ENCODE measurements at places on chromosomes 6 and 20. TPM values are rescaled to one million over a fixed set of nuclear protein-coding genes. Genes with fewer than 3 reads are reported as not detected.

- no peaks in the 10 kb centered on the region for H3K36me3 ChIP-seq
- no peak for DNase-seq
- H3K4me3 ChIP-seq = no peak overlapping the region
- H3K4me1 ChIP-seq = no peaks in the 10 kb centered on the region
Measured at GRCh38 chr6:52049252-52050050, 38.0 kb downstream of the PKHD1 start.

DNA sequence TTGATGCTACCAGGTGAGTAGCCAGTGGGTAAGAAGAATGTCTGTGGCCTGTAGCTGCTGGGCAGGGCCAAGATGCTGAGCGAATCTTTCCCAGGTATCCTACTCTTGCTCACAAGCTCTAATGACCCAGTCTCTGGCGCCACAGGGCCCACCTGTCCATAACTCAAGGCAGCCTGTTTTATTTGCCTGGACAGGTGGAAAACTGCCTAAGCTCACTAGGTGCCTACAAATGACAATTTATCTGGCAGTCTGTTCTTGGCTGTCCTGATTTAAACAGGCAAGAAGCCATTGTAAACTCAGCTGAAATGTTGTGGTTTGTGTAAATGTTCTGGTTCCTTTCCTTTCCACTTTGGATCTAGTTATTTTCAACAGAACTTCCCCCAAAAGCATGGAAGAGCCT, 113.3 kb downstream of the TCP11 start:
- DNase-seq = no peak
- no peaks in the 10 kb centered on the region for H3K27me3 ChIP-seq
- no peak overlapping the region for H3K27ac ChIP-seq
- H3K4me1 ChIP-seq = peaks cover 14% of the 10 kb centered on the region

DNA sequence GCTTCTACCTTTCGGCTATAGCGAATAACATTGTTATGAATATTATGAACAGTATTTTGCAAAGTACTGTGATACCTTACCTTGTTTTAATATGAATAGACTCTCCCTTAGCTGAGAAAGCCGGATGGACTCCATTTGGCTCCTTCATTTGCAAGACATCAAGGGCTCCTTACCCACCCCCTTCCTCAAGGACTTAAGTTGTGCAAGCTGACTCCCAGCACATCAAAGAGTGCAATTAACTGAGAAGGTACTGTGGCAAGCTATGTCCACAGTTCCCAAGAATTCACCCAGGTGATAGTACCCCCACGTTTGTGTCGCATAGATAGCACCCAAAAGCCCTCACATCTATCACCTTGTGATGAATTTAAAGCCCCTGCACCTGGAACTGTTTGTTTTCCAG, 11.2 kb downstream of the CST5 start:
- H3K4me3 ChIP-seq = peak overlapping the region; percentile 48
- no peaks in the 10 kb centered on the region for H3K27me3 ChIP-seq
- no peak overlapping the region for H3K27ac ChIP-seq
- peaks cover 21% of the 10 kb centered on the region for H3K4me1 ChIP-seq

DNA sequence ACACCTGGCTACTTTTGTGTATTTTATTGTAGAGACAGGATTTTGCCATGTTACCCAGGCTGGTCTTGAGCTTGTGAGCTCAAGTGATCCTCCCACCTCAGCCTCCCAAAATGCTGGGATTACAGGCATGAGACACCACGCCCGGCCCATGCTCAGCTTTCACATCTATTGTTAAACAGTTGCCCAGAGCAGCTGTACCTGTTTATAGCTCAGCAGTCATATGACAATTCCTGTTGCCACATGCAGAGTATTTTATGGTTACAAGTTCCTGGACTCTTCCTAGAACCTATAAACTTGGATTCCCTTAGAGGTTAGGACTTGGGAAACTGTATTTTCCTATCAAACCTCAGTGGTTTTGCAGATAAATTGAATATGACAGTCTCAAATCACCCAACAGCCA, 188.3 kb upstream of the KCNG1 start:
- H3K4me3 ChIP-seq = no peak overlapping the region
- no peaks in the 10 kb centered on the region for H3K27me3 ChIP-seq
- H3K27ac ChIP-seq = no peak overlapping the region
- no peaks in the 10 kb centered on the region for H3K4me1 ChIP-seq
- DNase-seq = peak; percentile 7

DNA sequence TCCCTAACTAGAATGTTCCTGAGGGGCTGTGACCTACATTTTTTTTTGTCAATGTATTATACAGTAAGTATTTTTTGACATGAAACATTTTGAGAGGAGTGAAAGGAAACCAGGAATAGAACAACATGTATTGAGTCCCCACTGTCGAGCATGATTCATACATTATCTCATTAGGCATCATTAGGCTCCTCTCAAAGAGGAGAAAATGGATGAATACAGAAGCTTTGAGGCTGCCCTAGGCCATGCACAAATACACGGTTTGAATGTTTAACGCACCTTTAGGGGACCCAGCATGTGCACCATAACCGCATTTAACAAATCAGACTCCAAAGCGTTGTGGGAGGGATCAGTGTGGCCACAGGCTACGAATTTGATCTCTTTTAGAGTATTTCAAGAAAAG, 87.8 kb downstream of the TBXT start:
- H3K27ac ChIP-seq = no peak overlapping the region
- no peaks in the 10 kb centered on the region for H3K36me3 ChIP-seq
- no peaks in the 10 kb centered on the region for H3K4me1 ChIP-seq

The CENPQ gene
- 15.5 TPM for total RNA-seq

GRCh38 chr6:128754658-128755256, 128.2 kb upstream of the LAMA2 start:
- no peaks in the 10 kb centered on the region for H3K36me3 ChIP-seq
- no peak overlapping the region for H3K27ac ChIP-seq
- H3K4me3 ChIP-seq = no peak overlapping the region
- no peaks in the 10 kb centered on the region for H3K27me3 ChIP-seq
- no peak for DNase-seq

The CAGE1 gene
- total RNA-seq = 0.28 TPM

DNA sequence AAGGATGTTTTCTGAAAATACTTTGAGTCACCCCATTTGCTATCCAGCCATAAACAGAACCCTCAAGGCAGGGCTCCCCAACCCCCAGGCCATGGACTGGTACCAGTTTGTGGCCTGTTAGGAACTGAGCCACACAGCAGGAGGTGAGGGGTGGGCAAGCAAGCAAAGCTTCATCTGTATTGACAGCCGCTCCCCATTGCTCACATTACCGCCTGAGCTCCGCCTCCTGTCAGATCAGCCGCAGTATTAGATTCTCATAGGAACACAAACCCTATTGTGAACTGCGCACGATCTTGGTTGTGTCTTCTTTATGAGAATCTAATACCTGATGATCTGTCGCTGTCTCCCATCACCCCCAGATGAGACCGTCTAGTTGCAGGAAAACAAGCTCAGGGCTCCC, 543.8 kb downstream of the CBLN4 start:
- no peak for DNase-seq
- H3K27me3 ChIP-seq = no peaks in the 10 kb centered on the region
- H3K4me1 ChIP-seq = no peaks in the 10 kb centered on the region
- H3K4me3 ChIP-seq = no peak overlapping the region
- no peak overlapping the region for H3K27ac ChIP-seq

The GMPR gene
- 0.70 TPM for total RNA-seq

The RAET1G gene
- not detected for total RNA-seq

The PSMB8 gene
- total RNA-seq = 17.6 TPM

GRCh38 chr6:144816936-144817335, 531.8 kb downstream of the UTRN start:
- H3K27ac ChIP-seq = no peak overlapping the region
- H3K36me3 ChIP-seq = peaks cover 29% of the 10 kb centered on the region
- no peak overlapping the region for H3K4me3 ChIP-seq

DNA sequence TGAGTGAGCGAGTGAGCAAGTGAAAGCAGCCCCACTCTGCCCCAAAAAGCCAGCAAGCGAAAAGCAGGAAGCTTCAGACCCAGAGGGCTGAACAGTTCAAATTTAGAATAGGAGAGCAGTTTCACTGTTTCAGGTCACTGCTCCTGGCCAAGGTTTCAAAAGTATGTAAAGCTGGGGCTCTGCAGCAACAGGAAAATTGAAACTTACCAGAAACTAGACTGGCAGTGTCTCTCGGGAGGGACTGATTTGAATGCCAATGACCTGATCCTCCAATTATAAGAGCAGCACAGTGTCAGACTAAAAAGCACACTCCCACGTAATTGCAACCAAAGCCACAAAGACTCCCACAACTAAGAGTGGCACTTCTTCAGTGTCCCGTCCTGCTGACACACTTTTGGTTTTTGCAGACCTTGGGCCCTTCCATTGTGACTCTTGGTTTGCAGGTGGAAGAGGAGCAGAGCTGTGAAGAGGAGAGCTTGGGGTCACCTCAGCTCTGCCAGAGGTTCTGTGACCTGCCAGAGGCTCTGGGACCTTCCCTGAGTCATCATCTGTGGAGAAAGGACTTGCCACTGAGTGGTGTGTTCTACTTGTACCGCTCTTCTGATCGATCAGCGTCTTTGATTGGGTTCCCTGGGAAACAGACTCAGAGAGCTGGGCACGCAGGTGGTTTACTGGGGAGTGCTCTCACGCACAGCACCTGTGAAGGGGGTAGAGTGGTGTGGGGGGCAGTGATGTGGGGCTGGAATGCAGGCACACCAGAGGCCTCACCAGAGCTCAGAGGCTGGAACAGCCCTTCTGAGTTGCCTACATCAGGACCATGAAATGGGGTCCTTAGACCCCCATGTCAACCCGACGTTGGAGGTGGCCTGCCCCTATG, 52.7 kb upstream of the PTGIS start:
- no peaks in the 10 kb centered on the region for H3K4me1 ChIP-seq
- H3K27ac ChIP-seq = no peak overlapping the region
- no peak for DNase-seq

The KIF6 gene
- total RNA-seq = 0.88 TPM

The CALHM4 gene
- total RNA-seq = not detected

The OR2H1 gene
- total RNA-seq = not detected

The LY6G5C gene
- total RNA-seq = 2.2 TPM

DNA sequence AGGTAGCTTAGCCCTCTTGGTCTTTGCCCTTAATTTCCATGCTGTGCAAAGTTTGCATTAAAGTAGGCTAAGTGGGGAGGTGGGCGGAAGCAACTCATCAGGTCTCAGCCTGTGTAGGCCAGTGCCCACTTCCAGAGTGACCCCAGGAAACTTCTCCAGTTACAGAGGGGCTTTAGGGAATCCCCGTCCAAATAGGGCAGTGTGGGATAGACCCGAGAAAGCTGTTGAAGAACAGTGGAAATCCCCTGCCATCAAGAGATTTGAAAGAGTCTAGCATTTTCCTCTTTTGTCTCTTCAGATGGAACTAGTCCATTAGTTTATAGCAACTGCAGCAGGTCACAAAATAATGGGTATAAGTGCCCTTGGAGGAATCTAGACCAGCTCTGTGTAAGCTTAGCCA, 20.2 kb downstream of the SF3B5 start:
- no peak for DNase-seq
- no peak overlapping the region for H3K4me3 ChIP-seq
- no peaks in the 10 kb centered on the region for H3K27me3 ChIP-seq
- H3K4me1 ChIP-seq = no peaks in the 10 kb centered on the region
- no peaks in the 10 kb centered on the region for H3K36me3 ChIP-seq

DNA sequence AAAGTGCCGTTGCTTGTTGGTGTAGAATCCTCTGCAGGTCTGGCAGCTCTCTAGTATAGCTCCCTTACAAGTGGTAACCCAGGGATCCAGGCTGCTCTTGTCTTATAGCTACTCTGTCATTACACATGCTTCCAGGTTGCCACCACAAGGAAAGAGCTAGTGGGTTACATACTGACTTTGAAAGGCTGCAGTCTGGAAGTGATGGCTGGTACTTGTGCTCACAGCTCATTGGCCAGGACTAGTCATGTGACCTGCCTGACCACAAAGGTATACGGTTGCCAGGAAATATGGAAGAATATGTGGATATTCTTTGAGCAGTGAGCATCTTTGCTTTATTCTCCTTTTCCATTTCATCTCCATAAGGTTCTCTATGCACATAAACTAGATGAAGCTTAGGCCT, 46.0 kb downstream of the RREB1 start:
- H3K27ac ChIP-seq = no peak overlapping the region
- H3K27me3 ChIP-seq = no peaks in the 10 kb centered on the region
- DNase-seq = no peak
- no peak overlapping the region for H3K4me3 ChIP-seq

- H3K4me1 ChIP-seq = no peaks in the 10 kb centered on the region
- DNase-seq = no peak
- H3K27me3 ChIP-seq = no peaks in the 10 kb centered on the region
- no peak overlapping the region for H3K4me3 ChIP-seq
- no peak overlapping the region for H3K27ac ChIP-seq
Measured at GRCh38 chr20:17497821-17498580, 33.2 kb downstream of the BFSP1 start.

GRCh38 chr6:37456126-37456525, 23.1 kb downstream of the CMTR1 start:
- peaks cover 78% of the 10 kb centered on the region for H3K36me3 ChIP-seq
- H3K27ac ChIP-seq = no peak overlapping the region
- DNase-seq = no peak

DNA sequence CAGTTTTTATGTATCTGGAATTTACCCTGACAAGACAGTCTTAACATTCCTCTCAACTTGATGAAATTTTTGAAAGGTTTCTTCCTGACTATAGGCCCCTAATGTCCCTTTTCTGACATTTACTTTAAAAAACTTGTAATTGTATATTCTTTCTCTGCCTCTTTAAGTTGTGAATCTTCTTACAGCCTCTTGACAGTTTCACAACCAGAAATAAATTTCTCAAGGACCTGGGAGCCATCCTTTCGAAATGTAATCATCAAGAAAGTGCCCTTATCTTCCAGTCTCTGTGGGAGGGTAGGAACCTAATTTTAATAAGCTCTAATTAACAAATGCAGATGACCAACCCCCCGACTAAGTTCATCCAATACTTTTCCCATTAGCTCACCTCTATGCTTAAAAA, 403.6 kb upstream of the GJE1 start:
- DNase-seq = no peak
- H3K4me3 ChIP-seq = no peak overlapping the region
- H3K27me3 ChIP-seq = no peaks in the 10 kb centered on the region
- H3K27ac ChIP-seq = no peak overlapping the region

GRCh38 chr20:18773566-18773965, 40.0 kb upstream of the SCP2D1 start:
- H3K27me3 ChIP-seq = no peaks in the 10 kb centered on the region
- no peaks in the 10 kb centered on the region for H3K36me3 ChIP-seq
- H3K4me3 ChIP-seq = no peak overlapping the region
- DNase-seq = no peak

DNA sequence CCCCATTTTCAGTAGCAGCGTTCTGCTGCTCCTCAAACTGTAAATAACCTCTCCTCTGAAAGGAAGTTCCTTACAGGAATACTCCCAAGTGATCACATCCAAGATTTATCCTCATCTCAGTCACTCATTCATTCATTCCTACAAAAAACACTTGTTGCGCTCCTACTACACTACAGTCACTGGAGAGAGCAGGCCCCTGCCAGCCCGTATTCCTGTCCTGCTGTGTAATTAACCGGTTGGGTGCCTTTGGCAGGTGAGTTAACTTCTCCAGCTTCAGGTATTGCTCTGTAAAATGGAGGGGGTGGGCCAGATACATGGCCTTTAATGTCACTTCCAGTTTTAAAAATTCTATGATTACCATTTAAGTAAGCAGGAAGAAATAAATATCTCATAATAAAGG, 15.0 kb upstream of the ZBTB24 start:
- H3K36me3 ChIP-seq = no peaks in the 10 kb centered on the region
- peaks cover 2% of the 10 kb centered on the region for H3K4me1 ChIP-seq
- no peak for DNase-seq
- H3K27ac ChIP-seq = no peak overlapping the region
- H3K4me3 ChIP-seq = no peak overlapping the region

The TMC2 gene
- total RNA-seq = not detected

GRCh38 chr6:52297433-52297832, 12.9 kb upstream of the MCM3 start:
- no peaks in the 10 kb centered on the region for H3K4me1 ChIP-seq
- peaks cover 13% of the 10 kb centered on the region for H3K36me3 ChIP-seq
- no peaks in the 10 kb centered on the region for H3K27me3 ChIP-seq
- H3K27ac ChIP-seq = no peak overlapping the region
- H3K4me3 ChIP-seq = no peak overlapping the region
